Foreskin keratinocyte (primary cell): ENCODE measurements at places on chromosomes 1 and 21.

DNA sequence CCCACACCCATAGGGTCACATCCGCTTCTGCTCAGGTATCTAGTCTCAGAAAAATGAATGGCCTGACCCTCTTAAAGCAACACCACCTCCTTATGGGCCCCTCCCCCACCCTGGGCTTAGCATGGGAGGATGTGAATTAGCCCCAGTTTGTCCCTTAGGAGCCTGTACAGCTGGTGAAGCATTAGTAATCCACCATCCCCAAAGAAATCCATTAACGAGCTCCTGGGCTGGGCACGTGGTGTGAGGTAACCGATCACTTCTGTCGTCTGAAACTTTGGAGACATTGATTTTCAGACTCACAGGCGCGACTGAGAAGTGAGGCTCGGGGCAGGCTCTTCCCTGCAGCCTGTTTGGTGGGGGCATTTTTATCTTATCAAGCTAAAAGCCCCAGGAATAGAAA lies 10.5 kb downstream of the RASSF5 start:
- no peak for DNase-seq

DNA sequence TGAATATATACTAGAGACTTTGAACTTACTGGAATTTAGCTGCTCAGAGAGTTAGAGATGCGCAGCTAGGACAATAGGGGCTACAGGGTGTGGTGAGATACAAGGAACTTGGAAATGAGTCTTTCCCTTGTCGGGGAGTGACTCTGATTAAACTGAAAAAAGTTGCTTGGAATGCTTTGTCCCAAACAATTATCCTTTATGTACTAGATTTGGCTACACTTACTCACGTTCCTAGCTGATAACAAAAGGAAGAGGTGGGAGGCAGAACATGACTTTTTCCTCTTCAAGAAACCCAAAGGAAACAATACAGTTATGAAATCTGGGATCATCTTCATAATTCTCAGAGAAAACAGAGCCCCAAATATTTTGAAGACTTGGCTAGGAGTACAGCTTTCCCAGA lies 6.9 kb upstream of the CGN start:
- no peak for DNase-seq

DNA sequence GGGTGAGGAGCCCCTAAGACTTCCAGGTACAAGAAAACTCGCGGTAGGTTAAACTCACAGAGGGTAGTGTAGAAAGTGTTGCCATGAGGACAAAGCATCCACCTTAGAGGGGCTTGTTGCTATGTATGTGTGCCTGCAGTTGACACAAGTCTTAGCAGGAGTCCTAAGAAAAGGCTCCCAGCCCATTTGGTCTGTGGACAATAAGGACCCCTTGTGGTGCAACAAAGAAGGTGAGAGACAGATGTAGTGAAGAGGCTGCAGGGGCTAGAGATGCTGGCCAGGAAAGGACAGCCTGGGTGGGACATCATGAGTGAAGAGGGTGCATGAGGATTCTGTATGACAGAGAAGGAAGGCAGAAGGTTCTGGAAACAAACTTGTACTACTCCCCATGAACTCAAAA lies 36.3 kb upstream of the IL10 start:
- DNase-seq = no peak

- no peak for DNase-seq
Observed at GRCh38 chr1:31421371-31422040, 8.5 kb downstream of the SERINC2 start.

- DNase-seq = peak; percentile 39
Observed at GRCh38 chr1:110210604-110211495, 736 bp downstream of the KCNC4 start.

- no peak for DNase-seq
Observed at GRCh38 chr1:226541231-226541630, 7.3 kb upstream of the STUM start.

GRCh38 chr1:109838838-109839240 lies 71.8 kb upstream of the CSF1 start:
- DNase-seq = peak; percentile 71

DNA sequence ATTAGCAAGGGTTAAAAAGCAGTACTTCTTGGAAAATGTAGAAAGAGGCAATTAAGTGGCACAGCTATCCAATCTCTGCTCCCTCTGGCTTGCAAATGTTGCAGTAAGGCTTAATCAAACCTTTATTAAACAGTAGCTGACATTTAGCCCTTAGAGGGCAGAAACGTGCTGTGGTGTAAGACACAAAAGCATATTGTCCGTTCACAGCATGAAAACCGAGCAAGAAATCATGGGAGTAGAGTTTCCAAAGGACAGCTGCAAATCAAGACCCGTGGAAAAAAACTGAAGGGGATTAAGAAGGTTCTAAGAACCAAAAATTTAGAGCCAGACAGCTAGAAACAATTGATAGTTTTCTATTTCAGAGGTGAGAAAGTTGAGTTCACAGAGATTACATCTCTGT lies 13.1 kb downstream of the ZP4 start:
- no peak for DNase-seq

DNA sequence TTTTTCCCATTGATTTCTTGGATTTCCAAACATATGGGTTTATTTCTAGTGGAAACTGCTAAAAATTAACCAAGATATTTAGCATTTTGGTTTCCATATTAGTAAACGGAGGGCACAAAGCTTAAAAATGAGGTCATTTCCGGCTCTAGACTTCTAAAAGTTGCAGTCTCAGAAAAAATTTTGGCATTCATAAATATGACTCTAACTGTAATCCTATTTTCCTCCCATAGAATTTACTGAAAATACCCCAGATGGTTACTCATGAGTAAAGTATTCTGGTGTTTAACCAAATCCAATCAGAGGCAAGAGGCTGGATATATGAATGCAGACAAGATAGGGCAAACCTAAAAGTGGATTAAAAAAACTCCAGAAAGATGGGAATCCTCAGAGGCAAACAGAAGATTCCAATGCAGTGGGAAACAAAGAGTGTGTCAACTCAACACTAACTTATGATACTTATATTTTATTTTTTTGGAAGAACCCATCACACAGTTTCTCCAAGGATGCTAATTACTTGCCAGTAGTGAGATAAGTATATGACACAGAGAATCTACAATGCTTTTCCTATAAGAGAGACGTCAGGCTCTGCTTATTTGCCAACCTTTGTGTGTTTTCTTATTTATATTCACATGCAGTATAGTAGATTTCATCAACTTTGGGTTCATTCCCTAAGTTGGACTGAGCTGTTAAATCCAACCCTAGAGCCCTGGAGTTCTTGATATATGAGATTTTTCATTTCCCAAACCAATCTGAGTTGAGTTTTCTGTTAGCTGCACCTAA lies 90.1 kb upstream of the BCL10 start:
- peak; percentile 85 for DNase-seq

- no peak for DNase-seq
Observed at GRCh38 chr1:228176024-228176395, 10.4 kb downstream of the IBA57 start.

GRCh38 chr1:170664093-170664827 lies at the start of gene PRRX1:
PRRX1 (plus strand) TSS chr1:170664131; CDS start chr1:170664219, 88 bp downstream.
- DNase-seq = no peak

DNA sequence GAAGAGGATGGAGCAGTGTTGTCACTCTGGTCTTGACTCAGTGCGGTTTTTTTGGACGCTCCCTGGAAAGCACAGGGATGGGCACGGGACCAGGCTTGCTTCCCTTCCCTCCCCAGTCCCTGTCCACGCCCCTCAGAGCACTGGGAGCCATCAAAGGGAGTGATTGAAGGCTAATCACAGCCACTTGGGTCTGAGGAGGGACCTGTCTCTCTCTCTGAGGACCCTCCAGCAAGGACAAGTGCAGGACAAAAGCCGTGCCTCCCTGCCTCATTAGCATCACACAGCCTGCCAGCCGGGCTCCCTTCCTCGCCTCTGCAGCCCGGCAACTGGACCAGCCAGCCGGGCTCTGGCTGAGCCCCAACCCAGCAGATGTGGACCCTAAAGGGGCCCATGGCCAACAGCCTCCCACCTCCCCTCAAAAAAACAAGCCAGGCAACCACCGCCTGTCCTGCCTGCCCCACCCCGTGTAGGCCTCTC lies 18.6 kb upstream of the PDZK1IP1 start:
- no peak for DNase-seq

DNA sequence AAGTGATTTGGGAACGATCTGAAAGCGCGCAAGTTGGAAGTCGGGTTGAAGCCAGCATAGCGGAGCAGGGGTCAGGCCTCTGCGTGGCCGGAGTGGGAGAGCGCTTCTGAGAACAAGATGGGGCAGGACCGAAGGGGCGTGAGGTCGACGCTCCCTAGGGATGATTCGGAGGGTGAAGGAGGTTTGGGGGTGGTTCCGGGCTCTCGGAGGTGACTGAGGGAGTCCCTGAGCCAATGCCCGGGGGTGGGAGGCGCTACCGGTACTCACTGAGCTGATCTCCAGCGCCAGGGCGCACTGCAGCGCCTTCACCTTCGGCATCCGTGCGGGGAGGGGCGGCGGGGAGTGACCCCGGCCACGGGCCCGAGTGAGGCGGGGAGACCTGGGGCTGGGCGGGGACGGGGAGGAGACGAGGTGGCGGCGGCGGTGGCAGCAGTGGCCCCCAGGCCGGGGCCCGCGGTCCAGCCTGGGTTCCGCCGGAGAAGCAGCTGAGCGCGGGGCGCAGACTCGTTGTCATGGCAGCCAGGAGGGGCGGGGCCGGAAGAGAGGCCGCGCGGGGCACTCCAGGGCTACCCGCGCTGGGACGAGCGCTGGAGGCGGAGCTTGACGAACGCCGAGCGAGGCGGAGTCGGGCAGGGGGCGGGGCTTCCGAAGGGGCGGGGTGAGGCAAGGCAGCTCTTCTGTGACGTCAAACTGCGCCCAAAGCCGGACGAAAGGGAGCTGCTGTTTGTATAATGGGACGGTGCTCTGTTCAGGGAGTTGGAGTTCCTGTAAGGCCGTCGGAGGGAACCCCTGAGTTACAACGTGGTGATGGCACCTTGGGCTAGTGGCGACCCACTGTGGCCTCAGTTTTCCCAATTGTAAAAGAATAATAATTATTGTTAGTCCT lies at the start of gene SPATA6:
SPATA6 (minus strand) TSS at position 514 of the 886 bp plus-strand sequence; CDS start at position 318, 196 bp downstream.
- peak; percentile 72 for DNase-seq

GRCh38 chr21:44496564-44497550 lies 41.5 kb downstream of the LRRC3 start:
- no peak for DNase-seq

GRCh38 chr1:201127755-201128455 lies 921 bp upstream of the ASCL5 start:
- no peak for DNase-seq

- no peak for DNase-seq
Observed at GRCh38 chr1:224736619-224737352, 120.7 kb downstream of the CNIH3 start.

GRCh38 chr1:206900149-206900548 lies 2.9 kb downstream of the IL24 start:
- no peak for DNase-seq
